Neural progenitor cell (in vitro differentiated cells): ENCODE measurements at places on chromosomes 1 and 21.

- no peaks in the 10 kb centered on the region for H3K4me1 ChIP-seq
- no peak for DNase-seq
- H3K4me3 ChIP-seq = no peak overlapping the region
- peaks cover 50% of the 10 kb centered on the region for H3K27me3 ChIP-seq
Measured at GRCh38 chr1:78665809-78666208, 16.2 kb downstream of the IFI44 start.

GRCh38 chr1:19044975-19045831 is 88.7 kb upstream of the IFFO2 start:
- no peak overlapping the region for H3K27ac ChIP-seq
- DNase-seq = no peak
- no peak overlapping the region for H3K4me3 ChIP-seq
- peaks cover 3% of the 10 kb centered on the region for H3K4me1 ChIP-seq

DNA sequence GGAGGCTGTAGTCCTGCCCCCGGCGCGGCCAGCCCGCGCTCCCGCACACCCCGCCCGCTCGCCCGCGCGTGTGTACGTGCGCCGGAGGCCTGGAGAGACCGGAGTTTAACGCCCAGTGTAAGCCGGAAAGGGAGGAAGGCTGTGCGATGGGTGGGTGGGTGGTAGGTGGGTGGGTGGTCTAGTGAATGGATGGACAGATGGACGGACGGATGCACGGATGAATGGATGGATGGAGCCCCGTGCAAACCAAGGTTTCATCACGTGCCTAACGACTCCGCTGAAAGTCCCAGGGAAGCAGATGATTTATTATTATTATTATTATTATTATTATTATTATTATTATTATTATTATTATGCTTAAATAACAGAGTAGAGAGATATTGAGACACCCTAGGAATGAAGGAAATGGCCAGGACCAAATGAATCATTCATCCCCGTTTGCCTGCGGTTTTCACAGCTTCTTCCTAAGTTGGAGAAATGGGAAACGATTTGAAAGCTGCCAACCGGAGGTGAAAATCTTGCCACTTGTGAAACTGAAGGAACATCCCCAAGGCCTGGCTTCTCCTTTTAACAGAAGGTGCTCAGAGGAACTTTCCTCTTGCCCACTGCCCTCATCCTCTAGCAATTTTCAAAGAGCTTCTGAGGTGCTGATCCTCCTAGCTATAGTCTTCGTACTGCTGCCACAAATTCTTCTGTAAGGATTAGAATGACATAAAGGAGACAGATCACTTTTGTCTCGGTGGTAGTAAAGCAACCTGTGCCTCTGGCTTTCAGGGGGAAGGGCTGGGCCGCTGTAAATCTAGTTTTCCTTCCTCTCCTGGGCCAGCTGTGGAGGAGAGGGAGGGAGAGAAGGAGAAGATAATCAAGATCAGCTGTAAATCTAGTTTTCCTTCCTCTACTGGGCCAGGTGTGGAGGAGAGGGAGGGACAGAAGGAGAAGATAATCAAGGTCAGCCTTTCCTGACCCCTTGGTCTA is 648 bp upstream of the RGS7 start:
- peaks cover 72% of the 10 kb centered on the region for H3K27me3 ChIP-seq
- peak; percentile 19 for DNase-seq
- peak overlapping the region; percentile 83 for H3K4me3 ChIP-seq
- H3K36me3 ChIP-seq = no peaks in the 10 kb centered on the region

GRCh38 chr1:44695671-44696070 is 21.2 kb downstream of the ARMH1 start:
- no peak for DNase-seq
- no peaks in the 10 kb centered on the region for H3K4me1 ChIP-seq
- no peak overlapping the region for H3K27ac ChIP-seq
- no peaks in the 10 kb centered on the region for H3K36me3 ChIP-seq
- H3K27me3 ChIP-seq = no peaks in the 10 kb centered on the region

DNA sequence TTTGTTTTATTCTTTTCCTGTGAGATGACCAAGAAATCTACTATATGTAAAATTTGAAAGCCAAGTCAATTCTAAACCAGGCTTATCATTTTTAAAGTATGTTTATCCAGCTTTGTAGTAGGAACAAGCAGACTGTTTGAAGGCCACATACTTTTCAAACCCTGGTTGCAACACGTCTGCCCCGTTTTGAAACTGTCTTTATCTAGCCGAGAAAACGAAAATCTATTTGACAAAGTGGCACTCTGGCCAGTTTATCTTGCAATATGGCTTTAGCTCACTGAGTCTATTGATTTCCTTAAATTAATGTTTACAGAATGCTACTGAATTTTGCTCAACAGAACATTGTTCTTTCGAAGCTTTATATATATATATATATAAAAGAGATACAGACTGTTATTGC is 39.7 kb downstream of the PROX1 start:
- H3K27ac ChIP-seq = no peak overlapping the region
- no peak for DNase-seq
- H3K4me1 ChIP-seq = peaks cover 58% of the 10 kb centered on the region
- H3K36me3 ChIP-seq = no peaks in the 10 kb centered on the region
